ENCODE measurements at places on chromosomes 11 and 22.

DNA sequence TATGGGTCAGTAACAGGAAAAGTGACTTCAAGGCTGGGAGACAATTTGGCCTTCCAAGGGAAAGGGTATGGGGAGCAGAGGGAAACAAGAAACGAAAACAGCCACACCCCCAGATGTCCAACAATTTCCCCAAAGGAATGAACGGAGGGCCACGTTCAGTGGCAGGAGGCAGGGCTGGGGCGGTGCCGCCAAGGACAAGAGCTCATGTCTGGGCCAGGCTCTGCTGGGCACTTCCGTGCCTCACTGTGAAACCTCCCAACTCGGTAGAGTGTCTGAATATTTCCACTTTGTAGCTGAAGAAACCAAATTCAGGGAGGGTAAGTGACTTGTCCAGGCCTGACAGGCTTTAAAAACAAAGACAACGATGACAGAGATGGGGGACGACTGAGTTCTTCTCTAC lies 11.9 kb downstream of the IFT27 start:
- no peak for DNase-seq

GRCh38 chr11:96151501-96151900 lies 191.5 kb downstream of the MAML2 start:
- no peak for DNase-seq

GRCh38 chr11:7569044-7569443 lies 55.2 kb downstream of the PPFIBP2 start:
- no peak for DNase-seq

GRCh38 chr11:17979770-17980371 lies 33.0 kb downstream of the SERGEF start:
- DNase-seq: peak; percentile 56

- DNase-seq: no peak
Observed at GRCh38 chr22:44608597-44609399, 93.2 kb upstream of the PRR5 start.

GRCh38 chr22:20957102-20957682 lies 9.9 kb upstream of the AIFM3 start:
- DNase-seq: no peak
